ENCODE measurements at places on chromosomes 13 and 19.

DNA sequence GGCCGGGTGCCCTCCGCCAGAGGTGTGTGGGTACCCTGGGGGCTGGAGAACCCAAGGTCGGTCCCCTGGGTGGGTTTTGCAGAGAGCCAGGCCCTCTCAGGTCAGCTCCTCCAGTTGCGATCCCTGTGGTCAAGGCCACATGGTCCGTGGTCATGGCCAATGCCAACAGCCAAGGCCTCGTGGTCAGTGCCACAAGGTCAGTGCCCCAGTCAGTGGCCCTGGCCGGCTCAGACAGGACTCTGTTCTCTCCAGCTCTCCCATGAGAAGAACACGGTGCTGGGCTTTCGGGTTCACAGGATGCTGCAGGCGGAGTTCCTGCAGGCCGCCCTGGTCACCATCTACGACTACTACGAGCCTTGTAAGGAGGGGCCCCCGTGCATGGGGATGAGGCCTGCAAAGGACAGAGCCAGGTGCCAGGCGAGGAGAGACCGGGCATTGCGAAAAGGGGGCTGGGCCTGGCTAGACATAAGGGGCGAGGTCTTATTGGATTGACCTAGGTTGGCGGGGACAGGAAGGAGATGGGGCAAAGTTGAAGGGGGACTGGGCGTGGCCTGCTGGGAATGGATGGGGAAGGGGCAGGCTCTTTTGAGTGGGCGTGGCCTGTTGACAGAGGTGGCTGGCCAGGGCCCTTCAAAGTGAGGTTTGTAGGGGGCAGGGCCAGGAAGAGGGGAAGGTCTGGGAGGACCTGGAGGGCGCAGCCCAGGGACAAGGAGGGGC, 15.2 kb upstream of the SHFL start:
- no peak overlapping the region for H3K27ac ChIP-seq
- no peaks in the 10 kb centered on the region for H3K4me1 ChIP-seq
- H3K4me3 ChIP-seq: no peak overlapping the region
- H3K27me3 ChIP-seq: no peaks in the 10 kb centered on the region
- DNase-seq: no peak
- H3K36me3 ChIP-seq: no peaks in the 10 kb centered on the region

DNA sequence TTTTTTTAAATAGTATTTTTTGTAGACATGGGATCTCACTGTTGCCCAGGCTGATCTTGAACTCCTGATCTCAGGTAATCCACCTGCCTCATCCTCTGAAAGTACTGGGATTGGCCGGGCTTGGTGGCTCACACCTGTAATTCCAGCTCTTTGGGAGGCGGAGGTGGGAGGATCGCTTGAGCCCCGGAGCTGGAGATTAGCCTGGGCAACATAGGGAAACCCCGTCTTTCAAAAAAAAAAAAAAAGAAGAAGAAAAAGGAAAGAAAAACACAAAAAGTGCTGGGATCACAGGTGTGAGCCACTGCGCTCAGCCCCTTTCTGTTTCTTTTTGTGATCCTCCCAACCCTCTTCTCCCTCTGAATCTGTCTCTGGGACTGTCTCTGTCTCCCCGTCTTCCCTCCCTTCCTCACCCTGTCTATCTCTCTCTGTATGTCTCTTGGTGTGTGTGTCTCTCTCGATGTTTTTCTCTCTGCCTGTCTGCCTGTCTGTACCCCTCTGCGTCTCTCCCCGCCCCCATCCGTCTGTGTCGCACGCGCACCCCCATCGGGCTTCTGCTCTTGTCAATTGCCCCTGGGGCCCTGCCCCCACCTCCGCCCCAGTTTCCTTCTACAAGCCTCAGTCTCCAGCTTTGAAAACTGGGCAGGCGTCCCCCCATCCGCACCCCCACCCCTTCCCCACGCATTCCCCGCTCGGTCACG, 540 bp upstream of the ZFP36 start:
- H3K4me1 ChIP-seq: peaks cover 61% of the 10 kb centered on the region
- H3K4me3 ChIP-seq: peak overlapping the region; percentile 81
- peak; percentile 83 for DNase-seq
- H3K27ac ChIP-seq: peak overlapping the region; percentile 99

- H3K27me3 ChIP-seq: no peaks in the 10 kb centered on the region
- DNase-seq: no peak
- H3K4me3 ChIP-seq: no peak overlapping the region
- no peak overlapping the region for H3K27ac ChIP-seq
These were observed 63.5 kb downstream of the TUBA3C start for GRCh38 chr13:19117913-19118739.

DNA sequence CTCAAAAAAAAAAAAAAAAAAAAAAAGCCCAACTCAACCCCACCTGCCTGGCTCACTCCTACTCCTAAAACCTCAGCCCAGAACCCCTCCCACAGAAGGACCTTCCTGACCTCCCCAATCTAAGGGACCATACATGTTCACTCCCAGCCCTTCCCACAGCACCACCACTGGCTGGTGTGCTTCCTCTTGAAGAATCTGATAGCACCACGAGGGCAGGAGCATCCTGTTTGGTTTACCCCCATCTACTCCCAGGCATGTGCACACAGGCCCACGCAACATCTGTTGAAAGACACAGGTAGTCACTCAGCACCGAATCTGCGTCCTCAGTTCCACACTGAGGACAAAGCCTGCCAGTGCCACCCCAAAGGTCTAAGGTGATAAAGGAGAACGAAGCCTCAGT, 8.2 kb downstream of the LATS2 start:
- peaks cover 58% of the 10 kb centered on the region for H3K4me1 ChIP-seq
- no peaks in the 10 kb centered on the region for H3K36me3 ChIP-seq
- no peak for DNase-seq
- H3K27me3 ChIP-seq: no peaks in the 10 kb centered on the region

All from upper lobe of left lung (tissue), 6 donors.